Stimulated activated CD8-positive, alpha-beta memory T cell treated with anti-CD3 and anti-CD28 coated beads, Interleukin-2, amount 100 ng/mL, for 1 hour (primary cell): ENCODE measurements at places on chromosomes 5 and 9.

DNA sequence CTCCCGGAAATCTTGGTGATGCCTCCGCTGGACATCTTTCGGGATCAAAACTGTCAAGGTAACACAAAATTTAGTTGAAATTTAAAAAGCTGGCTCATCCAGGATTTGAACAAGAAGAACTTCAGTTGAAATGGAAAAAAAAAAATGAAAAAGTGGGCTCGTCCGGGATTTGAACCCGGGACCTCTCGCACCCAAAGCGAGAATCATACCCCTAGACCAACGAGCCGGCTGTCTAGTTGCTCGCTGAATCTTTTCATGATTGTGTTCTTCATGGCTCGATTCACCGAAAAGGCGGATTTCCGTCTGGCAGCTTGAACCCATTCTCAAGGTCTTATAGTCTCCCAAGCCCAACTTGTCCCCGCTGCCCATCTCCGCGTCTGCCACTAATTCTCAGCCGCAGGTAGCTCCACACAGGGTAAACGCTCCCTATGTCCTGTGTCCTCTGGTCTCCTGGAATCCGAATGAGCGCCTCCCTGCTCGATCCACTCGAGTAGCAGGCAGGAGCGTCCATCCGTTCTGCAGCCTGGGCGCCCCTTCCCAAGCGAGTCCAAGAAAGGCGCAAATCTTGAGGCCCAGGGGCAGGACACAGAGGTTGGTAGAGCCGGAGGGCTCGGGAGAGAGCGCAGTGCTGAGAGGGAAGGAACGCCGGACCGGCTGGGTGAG is 16.2 kb downstream of the TRIM7 start:
- peak; percentile 61 for DNase-seq

- no peak for DNase-seq
These were observed 59.0 kb downstream of the AOPEP start for GRCh38 chr9:94785215-94786169.

DNA sequence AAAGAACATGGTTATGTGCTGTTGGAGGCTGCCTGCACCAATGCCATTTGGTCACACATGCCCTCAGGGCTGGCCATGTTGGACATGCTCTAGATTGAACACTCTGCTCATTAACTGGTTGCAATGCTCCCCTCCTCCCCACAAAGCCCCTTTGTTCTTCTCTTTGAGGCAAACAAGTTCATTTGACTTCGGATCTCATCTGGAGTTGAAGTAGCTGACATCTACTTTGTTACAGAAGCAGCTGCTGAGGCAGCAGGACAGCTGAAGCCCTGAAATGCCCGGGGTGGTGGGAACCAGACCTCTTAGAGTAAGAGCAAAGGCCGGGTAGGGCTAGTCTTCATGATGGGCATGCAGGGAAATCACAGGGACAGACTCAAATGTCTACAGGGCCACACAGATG is 123.5 kb downstream of the APBA1 start:
- no peak for DNase-seq

GRCh38 chr5:10579536-10580521 is 16.0 kb downstream of the ANKRD33B start:
- no peak for DNase-seq

- DNase-seq = no peak
These were observed 70.4 kb downstream of the TRPM6 start for GRCh38 chr9:74817281-74817810.

DNA sequence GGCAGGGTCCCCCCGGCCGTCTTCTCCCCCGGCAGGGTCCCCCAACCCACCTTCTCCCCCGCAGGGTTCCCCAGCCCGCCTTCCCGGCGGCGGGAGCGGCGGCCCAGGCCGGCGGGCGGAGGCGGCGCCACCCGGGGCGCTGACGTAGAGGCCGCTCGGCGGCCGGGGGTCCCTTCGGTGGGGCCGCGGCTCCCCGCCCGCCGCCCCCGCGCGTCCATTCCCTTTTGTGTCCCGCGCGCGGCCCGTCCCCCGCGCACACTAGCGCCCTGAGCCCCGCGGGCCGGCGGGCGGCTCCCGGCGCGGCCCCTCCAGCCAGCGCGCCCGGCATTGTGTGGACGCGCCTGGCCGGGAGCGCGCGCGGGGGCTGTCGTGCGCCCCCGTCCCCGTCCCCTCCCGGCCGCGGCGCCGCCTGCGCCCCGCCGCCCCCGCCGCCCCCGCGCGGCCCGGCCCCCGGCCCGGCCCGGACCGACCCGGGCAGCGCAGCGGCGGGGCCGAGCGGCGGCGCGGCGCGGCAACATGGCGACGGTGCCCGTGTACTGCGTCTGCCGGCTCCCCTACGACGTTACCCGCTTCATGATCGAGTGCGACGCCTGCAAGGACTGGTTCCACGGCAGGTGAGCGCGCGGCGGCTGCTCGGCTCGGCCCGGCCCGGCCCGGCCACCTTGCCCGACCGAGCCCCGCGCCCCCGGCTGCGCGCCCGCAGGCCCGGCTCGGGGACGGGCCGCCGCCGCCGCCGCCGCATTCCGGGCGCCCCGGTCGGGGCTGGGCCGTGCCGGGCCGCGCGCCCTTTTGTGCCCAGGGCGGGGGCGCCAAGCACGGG is at the start of gene PHF2:
TSS of gene PHF2 (plus strand) at position 327 of the 820 bp plus-strand sequence. CDS start at position 517, 190 bp downstream.
- DNase-seq = no peak

DNA sequence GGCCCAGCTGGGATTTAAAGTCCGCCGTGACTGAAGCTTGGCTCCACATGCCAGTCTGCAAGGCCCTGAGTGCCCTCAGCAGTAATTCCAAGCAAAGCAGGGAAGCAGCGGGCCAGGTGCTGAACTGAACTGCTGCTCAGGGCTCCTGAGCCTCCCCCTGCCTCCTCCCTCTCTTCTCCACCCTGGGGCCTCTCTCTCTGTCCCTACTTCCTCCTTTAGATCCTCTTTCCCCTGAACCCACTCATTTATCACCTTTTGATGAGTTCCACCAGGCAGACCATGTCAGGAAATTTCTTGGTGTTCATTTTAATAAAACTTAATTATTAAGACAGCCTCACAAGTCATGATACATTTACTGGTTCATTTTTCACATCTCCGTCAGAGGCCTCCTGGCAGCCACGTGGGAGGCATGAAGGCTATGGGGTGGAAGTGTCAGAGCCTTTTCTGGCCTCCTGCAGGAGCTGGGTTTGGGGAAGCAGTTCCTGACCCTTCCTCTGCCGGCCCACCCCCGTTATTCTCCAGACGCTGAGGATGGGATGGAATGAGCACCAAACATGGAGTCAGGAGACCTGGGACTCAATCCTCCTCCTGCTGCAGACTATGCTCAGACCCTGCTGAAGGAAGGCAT is 32.2 kb upstream of the KCNIP1 start:
- DNase-seq = no peak

GRCh38 chr9:33117306-33117705 is 40.8 kb upstream of the SMU1 start:
- DNase-seq = no peak

- DNase-seq = no peak
These were observed 462.6 kb downstream of the ENC1 start for GRCh38 chr5:74177961-74178360.

- DNase-seq = peak; percentile 24
These were observed 55.6 kb downstream of the ARHGEF37 start for GRCh38 chr5:149636861-149637246.

GRCh38 chr9:137913771-137914767 is 36.5 kb downstream of the CACNA1B start:
- DNase-seq = no peak

- DNase-seq = no peak
These were observed 21.1 kb upstream of the SLC25A51 start for GRCh38 chr9:37925006-37925405.

- no peak for DNase-seq
These were observed 6.4 kb upstream of the CHD1 start for GRCh38 chr5:98935206-98935605.

GRCh38 chr5:122312591-122313406 is 762 bp downstream of the SNCAIP start:
- no peak for DNase-seq

GRCh38 chr5:5126444-5126843 is 13.7 kb upstream of the ADAMTS16 start:
- DNase-seq = no peak

GRCh38 chr9:116372786-116373185 is 219.2 kb downstream of the PAPPA start:
- DNase-seq = no peak

- DNase-seq = no peak
These were observed 335.8 kb upstream of the DAB2 start for GRCh38 chr5:39760385-39761198.

DNA sequence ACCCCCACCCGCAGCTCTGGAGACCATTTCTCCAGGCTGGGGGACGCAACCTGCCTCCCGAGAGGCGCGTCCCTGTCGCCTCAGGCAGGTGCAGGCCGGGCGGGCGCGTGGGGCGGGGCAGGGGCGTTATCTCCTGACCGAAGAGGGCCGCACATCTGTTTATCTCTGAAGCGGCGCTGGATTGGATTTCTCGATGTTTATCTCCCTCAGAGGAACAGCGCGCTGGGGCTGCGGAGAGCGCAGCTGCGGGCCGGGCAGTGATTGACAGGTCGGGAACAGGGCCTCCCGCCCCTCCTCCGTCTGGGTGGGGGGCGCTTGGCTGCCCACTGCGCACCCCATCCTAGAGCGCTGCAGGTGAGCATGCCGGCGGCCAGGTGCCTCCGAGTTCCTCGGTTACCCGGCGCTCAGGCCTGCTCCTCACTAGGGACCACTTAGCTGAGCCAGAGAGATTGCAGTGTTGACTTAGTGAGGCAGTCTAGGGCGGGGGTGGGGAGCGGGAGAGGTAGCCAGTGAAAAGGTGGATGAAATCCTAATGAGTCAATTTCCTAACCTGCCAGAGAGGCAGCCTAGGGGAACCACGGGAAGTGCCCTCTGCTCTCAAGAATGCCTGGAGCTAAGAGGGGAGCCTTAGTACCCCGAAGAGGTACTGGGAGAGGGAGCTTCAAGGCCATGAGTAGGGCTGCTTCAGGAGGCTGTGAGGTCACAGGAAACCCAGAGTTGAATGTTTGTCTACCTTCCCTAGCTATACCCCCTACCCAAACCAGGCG is 39.6 kb upstream of the TIFAB start:
- DNase-seq = no peak

DNA sequence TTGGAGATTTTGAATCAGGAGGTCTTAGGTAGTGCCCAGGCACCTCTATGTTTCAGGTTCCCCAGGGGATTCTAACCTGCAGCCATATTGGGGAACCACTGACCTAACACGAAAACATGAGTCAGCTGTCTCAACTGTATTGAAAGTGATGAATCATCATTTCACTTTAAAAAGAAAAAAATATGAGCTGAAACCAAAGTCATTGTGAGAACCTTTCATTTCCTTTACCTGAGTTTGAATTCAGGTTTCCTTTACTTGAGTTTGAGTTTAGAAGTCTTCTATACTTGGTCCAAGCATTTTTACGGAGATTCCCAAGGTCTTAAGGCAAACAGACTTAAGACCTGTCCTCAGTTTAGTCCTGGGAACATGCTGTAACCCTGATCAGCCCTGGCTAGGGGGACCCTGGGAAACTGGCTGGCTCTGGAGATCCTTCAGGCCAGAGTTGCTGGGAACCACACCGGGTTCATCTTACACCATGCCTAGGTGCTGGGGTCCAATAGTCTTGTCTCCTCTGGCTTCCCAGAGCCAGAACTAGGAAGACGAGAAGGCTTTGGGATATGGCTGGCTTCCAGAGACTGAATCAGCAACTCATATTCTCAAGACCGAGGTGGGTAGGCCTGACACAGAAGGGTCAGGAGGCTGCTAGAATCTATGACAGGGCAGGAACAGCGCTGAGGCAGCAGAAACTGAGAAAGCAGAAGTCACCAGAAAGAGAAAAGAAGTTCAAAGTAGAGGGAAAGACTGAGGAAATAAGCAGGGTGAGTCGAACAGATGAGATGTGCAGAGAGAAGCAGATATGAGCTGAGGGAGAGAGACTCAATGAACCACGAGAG is 16.4 kb upstream of the PDCD1LG2 start:
- no peak for DNase-seq

GRCh38 chr9:132160802-132161742 is 786 bp upstream of the NTNG2 start:
- peak; percentile 31 for DNase-seq

DNA sequence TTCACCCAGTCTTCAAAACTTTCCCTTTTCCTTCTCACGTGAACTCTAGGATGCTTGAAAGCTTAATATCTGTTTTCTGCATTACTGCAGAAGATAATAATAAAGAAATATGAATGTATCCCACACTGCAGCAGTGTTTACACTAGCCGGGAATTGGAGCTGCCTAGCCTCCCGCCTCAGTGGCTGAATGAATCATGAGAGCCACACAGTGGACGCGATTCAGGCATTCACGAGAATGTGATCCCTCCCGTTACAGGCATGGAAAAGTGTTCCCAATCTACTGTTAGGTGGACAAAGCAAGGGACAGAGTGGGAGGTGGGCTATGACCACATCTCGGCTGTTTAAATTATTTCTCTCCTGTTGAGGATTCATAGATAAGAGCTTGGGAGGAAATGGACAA is 69.4 kb upstream of the CTSL start:
- no peak for DNase-seq

GRCh38 chr5:62093976-62094375 is 212.0 kb upstream of the KIF2A start:
- DNase-seq = no peak

- no peak for DNase-seq
These were observed 56.3 kb upstream of the ITGA1 start for GRCh38 chr5:52731274-52732027.

- no peak for DNase-seq
These were observed 1155.1 kb downstream of the TAF11L14 start for GRCh38 chr5:18789218-18789998.

DNA sequence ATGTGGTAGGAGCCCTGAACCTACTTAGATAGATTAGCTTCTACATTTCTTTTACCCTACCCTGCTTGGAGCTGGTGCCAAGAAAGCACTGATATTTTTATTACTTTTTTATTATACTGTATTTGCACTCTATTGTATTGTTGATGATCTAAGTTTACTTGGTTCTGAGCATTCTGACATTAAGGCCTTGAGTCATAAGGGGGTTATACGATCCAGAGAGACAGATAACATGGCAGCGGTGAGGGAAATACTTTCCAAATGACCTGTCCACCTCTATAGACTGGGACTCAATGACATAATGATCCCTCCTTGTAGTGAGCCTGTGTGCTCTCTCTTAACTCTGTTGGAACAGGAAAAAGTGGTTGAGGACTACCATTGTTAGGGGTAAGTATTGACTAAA is 176.3 kb downstream of the MAN2A1 start:
- DNase-seq = no peak

DNA sequence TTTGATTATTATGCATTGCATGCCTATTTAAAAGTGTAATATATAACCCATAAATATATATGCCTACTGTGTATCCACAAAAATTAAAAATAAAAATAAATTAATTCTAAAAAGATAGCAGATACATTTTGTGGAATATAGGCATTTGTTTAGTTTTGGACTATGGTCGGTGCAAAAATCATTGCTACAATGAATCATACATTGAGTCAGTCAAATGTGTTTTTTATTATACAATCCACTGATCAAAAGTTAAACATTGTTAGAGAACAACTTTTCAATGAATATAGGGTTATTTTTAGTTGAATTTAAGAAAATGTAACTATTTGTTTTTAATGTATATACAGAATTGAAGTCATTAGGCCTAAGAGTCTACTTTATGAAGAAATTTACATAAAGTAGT is 885.9 kb downstream of the EFNA5 start:
- DNase-seq = no peak

- no peak for DNase-seq
These were observed 22.3 kb downstream of the PJA2 start for GRCh38 chr5:109387408-109387974.

GRCh38 chr5:175854231-175855040 is 16.9 kb upstream of the CPLX2 start:
- DNase-seq = no peak
